ENCODE measurements at places on chromosomes 16 and 17. TPM values are rescaled to one million over a fixed set of nuclear protein-coding genes. Genes with fewer than 3 reads are reported as not detected.

DNA sequence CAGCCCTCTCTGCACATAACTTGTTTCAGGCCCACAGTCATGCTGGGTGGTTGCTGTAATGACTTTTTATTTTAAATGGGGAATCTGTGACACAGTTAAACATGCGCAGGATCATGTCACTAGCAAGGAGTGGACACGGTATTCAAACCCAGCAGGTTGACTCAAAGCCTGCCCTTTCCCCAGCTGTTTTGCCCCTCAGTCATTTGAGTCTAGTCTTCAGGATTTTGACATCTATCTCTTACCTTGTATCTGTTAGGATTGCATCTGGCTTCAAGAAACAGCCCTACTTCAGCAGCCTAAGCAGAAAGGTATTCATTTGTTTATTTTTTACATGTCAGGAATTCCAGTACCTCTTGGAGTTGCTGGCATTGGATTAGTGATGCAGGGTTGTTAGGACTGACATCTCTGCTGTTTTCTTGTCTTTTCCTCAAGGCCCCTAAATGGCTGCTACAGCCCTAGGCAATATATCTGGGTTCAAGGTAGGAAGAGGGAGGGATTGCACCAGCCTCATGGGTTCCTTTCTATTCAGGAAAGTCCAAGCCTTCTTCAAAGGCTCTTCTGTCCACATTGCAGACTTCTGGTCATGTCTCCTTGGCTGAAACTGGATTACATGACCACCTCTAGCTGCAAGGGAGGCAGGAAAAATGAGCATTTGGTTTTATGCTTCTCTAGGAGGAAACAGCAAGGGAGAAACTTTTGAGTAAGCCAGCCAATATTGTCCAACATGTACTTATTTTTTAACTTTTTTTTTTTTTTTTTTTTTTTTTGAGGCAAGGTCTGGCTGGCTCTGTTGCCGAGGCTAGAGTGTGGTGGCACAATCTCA lies 22.8 kb downstream of the ABCC1 start:
- no peak for DNase-seq

Gene CCL14
- total RNA-seq = 6.7 TPM

- DNase-seq = no peak
Observed at GRCh38 chr16:67897231-67897630, 4.2 kb downstream of the PSKH1 start.

GRCh38 chr16:30527635-30528178 lies 1.3 kb upstream of the ZNF768 start:
- DNase-seq = no peak

DNA sequence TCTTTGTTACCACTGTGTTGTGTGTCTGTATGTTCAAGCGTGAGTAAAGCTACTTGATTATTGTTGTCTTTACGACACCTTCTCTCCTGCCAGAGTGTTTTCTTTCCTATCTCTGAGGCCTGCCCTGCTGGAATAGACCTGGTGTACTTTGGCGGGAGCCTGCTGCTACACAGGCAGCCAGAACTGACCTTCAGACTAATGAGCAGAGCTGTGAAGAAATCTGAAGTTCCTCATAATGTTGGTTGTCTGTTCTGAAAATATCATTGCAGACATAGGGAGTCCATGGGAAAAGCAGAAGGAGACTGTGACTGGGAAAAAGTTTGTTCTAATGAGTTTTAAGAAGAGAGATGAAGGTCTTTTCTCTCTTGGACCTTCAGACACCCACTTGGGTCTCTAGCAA lies 9.8 kb downstream of the RHOT1 start:
- DNase-seq = no peak

DNA sequence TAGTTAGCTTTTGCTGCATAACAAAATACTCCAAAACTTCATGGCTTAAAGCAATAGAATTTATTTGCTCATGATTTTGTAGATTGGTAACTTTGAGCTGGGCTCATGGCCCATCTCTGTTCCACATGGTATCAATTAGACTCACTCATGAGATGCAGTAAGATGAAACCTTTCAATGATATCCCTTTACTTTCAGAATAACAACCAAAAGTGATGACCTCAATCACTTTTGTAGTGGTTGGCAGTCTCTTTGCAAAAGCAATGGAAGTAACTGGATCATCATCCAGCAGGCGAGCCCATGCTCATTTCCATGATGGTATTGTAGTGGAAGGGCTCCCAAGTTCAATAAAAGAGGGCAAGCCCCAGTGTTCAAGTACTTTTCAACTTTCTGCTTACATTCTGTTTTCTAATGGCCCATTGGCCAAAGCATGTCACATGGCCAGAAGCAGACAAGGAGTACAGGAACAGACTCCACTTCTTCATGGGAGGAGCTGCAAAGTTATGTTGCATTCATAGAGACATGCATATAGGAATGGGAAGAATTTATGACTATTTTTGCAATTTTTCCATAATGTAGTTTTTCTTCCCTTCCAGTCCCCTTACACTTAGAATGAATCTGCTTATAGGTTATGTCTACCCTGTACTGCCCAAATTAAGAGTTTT lies 41.7 kb downstream of the EFCAB5 start:
- no peak for DNase-seq

DNA sequence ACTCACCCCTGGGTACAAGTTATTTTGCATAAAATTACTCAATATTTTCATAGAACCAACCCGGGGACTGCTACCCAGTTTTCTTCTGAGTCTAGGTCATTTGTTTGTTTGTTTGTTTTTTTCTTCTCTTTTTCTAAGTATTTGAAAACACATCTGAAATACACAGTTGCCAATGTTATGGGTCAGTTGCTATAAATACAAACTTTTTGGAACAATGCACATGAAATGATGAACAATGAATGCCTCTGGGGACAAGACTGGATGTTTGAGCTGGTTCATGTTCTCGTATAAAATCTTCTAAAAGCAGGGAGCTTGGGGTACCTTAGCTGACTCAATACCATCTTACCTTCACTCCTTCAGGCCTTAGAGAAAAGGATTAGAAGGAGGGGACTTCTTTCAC lies 30.5 kb downstream of the TMEM238L start:
- DNase-seq = peak; percentile 12

- DNase-seq = no peak
Observed at GRCh38 chr16:67053767-67054334, 24.9 kb downstream of the CBFB start.

GRCh38 chr17:69344939-69345338 lies 18.0 kb upstream of the ABCA5 start:
- no peak for DNase-seq

DNA sequence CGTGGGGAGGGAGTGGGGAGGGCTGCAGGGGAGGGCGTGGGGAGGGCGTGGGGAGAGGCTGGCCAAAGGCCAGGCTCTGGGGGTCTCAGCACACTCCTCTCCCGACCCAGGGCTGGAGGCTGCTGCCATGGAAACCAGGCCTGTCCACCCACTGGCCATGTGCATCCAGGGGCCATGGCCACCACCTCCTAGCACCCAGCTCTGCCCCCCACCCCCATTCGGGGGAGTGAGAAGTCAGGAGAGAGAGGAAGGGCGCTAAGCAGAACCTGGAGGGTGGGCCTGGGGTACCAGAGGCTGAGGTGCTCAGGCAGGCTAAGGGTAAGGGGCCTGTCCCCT lies 29.6 kb downstream of the ENDOV start:
- no peak for DNase-seq

Gene DNAAF8
- 0.65 TPM for total RNA-seq

Gene GDE1
- total RNA-seq = 89.1 TPM

Gene SLC52A1
- total RNA-seq = not detected

Gene LRRC59
- 32.9 TPM for total RNA-seq

- DNase-seq = no peak
Observed at GRCh38 chr17:75249564-75249963, 11.8 kb downstream of the GGA3 start.

DNA sequence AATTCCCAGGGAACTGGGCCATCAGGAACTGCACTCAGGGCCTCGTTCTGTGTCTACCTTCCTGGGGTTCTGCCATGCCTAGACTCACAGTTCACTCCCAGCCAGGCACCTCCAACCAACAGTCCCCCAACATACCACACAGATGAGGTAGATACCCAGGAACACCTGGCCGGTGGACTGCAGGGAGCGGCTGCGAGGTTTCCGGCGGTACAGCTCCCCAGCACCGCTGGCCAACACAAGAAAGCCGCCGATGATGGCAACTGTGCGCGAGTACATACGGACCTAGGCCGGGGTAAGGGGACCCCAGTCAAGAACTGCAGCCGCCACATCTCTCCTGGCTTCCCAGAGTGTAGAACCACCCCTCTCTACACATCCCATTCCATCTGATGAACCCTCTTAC lies 1.9 kb downstream of the TMEM101 start:
- DNase-seq = no peak

GRCh38 chr17:72696156-72696555 lies 396.3 kb downstream of the SLC39A11 start:
- DNase-seq = no peak

DNA sequence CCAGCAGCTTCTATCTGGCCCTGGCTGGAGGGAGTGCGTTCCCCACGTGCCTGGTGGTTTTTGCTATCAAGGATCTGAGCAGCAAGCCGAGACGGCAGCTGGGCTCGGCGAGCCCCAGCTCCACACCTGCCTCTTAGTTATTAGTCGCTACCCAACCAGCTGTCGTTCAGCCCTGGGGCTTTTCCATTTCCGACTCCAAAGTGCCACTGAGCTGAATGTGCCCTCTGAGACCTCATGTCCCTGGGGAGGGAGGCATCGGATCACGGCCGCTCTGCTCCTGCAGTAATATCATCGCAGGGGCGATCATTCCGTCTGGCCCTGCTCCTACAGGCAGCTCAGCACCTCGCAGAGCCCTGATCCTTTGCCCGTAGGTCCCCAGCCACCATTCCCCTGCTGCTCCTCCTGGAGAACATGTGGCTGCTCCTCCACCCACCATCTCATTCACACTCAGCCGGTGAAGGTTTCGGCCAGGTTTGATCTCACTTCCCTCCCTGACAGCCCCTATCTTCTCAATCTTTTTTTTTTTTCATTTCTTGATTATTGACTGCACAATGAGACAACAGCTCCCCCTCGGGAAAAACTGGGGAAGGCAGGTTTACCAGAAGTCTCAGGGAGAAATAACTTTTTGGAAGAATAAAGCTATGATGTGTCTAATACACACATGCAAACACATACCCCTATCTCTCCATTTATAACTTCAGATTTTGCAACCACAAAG lies 86.7 kb downstream of the ZFHX3 start:
- DNase-seq = no peak

Gene EPX
- not detected for total RNA-seq

Gene GUCY2D
- total RNA-seq = not detected

Gene CTRB2
- total RNA-seq = not detected

Gene ZDHHC7
- total RNA-seq = 43.7 TPM

Gene SPN
- total RNA-seq = 3.1 TPM

Gene APOH
- not detected for total RNA-seq

Gene KRT33B
- not detected for total RNA-seq

Gene CCDC40
- 9.0 TPM for total RNA-seq

- peak; percentile 94 for DNase-seq
Observed at GRCh38 chr17:38729886-38730525, at the start of gene CISD3. Gene CISD3, plus strand, starts transcription at chr17:38730341. Its CDS starts 18 bp downstream, at chr17:38730359.

DNA sequence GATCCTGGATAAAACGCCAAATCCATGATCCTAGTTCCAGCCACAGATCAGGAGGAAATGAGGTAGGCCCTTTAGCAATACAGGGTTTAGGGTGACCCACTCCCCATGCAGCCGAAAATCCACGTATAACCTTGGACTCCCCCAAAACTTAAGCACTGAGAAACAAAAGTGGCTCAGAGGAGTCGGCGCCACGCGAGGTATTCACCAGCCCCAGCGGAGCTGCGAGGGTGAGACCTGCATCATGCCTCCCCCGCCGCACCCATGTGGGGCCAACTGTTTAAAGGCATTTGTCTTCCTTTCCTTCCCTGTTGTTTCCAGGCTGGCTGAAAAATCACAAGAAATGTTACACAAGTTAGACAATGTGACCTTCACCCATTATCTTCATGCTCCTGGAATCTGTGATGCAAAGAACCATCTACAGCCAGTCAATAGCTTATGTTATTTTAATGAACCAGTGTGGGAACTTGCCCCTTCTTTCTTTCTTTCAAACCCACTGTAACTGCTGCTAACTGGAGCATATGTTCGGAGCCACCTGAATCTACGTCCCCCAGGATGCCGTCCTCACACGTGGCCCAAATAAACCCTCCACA lies 98.2 kb upstream of the METRNL start:
- DNase-seq = no peak

GRCh38 chr16:82382521-82382920 lies 212.5 kb upstream of the MPHOSPH6 start:
- DNase-seq = no peak

DNA sequence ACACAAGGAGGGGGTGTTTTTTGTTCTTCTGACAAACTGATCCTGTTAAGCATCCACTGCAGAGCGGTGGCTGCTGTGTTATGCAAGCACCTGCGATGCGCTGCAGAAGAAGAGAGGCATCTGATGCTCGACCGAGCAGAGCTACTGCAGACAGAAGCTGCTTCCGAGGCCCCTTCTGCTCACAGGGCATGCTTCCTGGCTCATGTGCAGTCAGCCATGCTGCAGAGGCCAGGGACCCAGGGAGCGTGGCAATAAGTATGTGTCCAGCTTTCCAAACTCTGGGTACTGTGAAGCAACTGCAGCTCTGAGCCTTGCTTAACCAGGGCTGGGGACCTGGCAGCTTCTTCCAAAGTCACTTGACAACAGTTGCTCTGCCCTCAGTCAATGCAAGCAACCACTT lies 448.6 kb upstream of the RBFOX1 start:
- DNase-seq = no peak

DNA sequence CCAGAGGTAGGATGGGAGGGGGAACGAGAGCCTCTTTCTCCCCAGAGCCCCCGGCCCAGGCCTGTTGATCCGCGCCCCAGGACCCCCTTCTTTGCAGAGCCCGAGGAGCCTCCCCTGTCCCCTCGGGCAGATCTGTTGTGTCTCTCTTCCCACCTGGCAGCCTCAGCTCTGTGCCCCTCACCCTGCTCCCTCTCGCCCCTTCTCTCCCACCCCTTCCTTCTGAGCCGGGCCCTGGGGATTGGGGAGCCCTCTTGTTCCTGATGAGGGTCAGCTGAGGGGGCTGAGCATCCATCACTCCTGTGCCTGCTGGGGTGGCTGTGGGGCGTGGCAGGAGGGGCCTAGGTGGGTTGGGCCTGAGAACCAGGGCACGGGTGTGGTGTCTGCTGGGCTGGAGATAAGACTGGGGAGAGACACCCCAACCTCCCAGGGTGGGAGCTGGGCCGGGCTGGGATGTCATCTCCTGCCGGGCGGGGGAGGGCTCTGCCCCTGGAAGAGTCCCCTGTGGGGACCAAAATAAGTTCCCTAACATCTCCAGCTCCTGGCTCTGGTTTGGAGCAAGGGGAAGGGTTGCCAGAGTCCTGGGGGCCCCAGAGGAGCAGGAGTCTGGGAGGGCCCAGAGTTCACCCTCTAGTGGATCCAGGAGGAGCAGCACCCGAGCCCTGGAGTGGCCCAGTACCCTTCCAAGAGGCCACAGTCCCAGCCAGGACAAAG lies 65.4 kb downstream of the MRC2 start:
- DNase-seq = no peak
